Dermis blood vessel endothelial cell (primary cell): ENCODE measurements at places on chromosomes 11 and 22.

GRCh38 chr11:29844031-29844430 lies 172.8 kb downstream of the KCNA4 start:
- DNase-seq = no peak

- no peak for DNase-seq
Observed at GRCh38 chr22:48335442-48336139, 1492.1 kb downstream of the BRD1 start.

- DNase-seq = no peak
Observed at GRCh38 chr22:33328789-33329296, 270.7 kb upstream of the SYN3 start.

- no peak for DNase-seq
Observed at GRCh38 chr11:11476971-11477645, 124.1 kb upstream of the CSNK2A3 start.

- no peak for DNase-seq
Observed at GRCh38 chr11:36070213-36070953, 126.5 kb downstream of the LDLRAD3 start.

GRCh38 chr11:28738549-28738948 lies 630.4 kb downstream of the METTL15 start:
- peak; percentile 39 for DNase-seq

DNA sequence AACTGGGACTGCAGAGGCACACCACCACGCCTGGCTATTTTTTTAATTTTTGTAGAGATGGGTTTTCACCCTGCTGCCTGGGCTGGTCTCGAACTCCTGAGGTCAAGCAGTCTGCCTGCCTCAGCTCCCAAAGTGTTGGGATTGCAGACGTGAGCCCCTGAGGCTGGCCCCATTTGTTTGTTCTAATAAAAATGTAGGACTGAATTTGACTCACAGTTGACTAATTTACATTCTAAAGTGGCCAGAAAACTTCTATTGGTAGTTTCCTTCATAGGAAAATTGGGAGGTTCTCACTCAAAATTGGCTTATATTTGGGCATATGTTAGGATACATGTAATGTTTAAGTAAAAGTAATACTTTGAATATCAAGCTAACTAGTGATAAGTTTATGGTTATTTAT lies 35.0 kb downstream of the PPFIA1 start:
- DNase-seq = no peak

DNA sequence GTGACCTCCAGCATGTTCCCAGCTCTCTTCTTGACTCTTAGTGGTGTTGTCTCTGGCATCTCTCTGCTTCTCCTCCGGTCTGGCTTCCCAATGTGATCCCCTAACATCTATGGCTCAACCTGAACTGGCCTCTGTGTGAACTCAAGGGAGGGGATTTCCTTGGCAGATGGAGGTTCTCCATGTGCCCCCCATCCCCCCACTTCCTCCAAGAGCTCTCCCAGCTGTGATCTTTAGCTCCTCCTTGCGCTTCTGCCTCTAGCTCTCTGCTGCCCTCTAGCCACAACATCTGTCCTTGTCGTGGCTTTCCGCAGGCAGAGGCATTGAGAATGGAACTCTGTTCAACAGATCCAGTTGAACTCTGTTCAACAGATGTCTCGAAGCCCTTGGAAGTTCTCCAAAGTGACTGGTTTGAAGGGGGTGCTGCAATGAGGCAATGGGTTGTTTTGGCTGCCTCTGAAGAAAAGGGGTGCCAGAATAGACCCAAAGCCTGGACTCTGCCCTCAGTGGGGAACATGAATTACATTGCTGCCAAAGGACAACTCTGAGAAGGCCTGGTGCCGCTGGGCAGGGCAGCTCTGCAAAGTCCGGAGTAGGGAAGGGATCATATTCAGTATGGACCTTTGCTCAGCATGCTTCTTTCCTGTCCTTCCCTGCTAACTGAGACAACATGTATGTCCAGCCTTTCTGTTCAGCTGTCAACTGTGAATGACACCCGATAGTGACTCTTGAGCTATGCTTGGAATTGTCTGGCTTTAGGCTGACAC lies 61.9 kb downstream of the ADM start:
- DNase-seq = peak; percentile 99

GRCh38 chr22:34567367-34567766 lies 498.6 kb upstream of the ISX start:
- DNase-seq = no peak

- DNase-seq = no peak
Observed at GRCh38 chr22:26619510-26619909, 1.7 kb upstream of the CRYBB1 start.

GRCh38 chr22:19130959-19131684 lies at the start of gene TSSK2:
TSS of gene TSSK2 (plus strand) at chr22:19131308. CDS start at chr22:19131400, 92 bp downstream.
- DNase-seq = no peak

DNA sequence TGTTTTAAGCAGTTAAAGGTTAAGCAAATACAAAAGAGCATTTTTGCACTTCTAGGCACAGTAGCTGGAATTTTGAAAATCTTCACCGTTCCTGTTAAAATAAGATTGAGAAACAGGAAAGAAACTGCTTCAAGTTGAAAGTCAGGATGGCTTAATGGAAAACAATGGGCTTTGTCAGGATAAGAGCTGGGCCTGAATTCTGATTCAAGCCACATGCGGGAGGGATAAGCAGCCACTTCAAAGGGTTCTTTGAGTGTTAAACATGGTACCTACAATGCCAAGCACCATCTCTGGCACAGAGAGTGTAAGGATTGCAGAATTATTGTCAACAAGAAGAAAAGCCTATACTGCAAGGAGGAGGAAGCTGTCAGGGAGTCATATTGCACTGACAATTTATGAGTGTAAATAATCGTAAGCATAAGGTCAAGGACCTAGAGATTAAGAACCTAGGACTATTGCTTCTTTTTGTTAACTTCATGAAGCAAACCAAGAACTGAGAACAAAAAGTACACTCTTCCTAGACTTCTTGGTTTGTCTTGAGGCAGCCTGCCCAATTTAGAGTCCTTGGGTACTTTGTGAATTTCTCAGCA lies 32.5 kb downstream of the MPPED2 start:
- DNase-seq = no peak

DNA sequence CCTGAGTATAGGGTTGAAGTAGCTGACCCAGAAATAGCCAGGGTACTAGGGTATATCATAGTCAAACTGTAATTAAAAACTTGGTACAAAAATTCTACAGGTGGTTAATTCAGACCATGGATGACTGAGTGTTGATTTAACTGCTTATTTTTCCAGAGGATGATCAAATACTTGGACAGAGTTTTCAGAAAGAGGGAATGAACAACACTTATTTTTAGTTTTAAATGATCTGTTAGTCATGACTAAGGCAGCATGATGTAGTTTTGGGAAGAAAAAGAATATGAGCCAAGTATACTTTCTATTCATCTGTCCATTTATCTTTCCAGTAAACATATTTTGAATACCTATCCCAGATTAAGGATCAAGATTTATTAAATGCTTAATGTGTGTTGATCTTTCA lies 19.8 kb upstream of the CCDC89 start:
- DNase-seq = no peak

- DNase-seq = no peak
Observed at GRCh38 chr11:111460856-111461255, 51.3 kb downstream of the BTG4 start.

DNA sequence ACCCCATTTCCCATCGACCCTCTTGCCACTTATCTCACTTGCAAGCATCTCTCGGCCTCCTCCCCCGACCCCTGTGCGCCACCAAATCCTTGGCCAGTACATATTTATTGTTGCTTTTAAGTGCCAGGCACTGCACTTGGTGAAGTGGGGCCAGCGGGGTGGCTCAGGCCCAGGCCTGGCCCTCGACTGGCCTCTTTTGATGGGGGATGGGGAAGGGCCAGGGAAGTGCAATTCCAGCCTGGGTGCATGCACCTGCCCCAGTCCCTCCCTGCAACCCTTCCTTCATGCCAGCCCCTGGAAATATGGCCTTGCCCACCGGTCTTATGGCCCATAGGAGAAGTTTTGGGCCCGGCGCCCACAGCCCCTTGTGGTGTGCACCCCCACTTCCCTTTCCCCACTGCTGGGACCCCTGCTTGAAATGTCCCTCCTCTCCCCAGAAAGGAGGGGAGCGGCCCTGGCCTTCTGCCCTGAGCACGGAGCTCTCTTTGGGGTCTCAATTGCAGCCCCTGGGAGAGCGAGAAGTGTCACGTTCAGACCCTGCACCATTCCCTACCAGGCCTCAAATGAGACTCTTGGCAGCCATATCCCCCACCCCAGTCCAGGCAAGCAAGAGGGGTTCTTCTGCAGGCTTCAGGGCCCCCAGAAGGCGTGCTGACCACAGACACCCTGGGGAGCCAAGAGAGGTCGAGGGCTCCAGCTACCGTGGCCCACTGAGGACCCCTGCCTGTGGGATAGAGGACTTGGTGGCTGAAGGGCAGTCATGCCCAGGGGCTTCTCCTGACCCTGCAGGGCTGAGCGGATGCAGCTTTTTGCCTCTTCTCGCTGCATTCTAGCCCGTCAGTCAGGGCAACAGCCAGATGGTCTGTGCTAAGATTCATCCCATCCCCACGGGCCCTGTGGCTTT lies 961 bp downstream of the SUSD2 start:
- peak; percentile 30 for DNase-seq

DNA sequence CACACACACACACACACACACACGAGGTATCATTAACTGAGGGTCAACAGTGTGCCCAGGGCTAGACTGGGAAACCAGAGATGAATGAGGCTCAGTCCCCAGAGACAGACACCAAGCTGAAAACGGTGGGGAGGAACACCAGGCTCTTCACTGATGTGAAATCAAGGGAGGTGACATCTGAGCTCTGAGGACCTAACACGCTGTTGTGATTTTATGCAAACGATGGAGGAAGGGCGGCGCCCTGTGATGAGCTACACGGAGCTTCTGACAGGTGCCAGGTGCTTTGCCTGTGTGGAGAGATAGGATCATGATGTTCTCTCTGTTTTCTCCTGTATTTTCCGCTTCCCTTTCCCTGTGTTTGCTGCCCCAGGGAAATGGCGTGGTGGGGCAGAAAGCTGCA lies 6.5 kb upstream of the CYB5R3 start:
- DNase-seq = no peak

DNA sequence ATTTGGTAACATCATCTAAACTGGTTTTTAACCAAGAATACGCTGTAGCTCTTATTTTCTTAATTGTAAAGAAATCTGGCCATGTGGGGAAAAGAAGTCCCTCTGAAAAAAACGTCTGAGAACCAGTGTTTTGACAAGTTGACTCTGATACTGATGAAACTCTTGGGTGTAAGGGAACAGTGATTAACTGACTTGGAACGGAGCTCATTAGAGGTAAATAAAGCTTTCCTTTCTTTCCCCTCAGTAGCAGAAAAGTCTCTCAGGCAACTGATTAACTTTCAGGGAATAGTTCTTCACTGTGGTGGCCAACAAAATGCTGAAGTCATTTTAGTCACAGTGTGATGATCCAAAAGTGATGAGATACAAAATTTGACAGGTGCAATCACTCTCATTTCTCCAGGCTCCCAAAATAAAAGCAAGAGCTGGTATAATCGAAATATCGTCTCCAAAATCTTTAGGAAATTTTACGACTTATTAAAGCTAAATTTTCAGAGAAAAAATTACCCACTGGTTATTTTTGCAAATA lies 52.3 kb downstream of the SLC36A4 start:
- DNase-seq = no peak
